ENCODE measurements at places on chromosomes 4 and X.

DNA sequence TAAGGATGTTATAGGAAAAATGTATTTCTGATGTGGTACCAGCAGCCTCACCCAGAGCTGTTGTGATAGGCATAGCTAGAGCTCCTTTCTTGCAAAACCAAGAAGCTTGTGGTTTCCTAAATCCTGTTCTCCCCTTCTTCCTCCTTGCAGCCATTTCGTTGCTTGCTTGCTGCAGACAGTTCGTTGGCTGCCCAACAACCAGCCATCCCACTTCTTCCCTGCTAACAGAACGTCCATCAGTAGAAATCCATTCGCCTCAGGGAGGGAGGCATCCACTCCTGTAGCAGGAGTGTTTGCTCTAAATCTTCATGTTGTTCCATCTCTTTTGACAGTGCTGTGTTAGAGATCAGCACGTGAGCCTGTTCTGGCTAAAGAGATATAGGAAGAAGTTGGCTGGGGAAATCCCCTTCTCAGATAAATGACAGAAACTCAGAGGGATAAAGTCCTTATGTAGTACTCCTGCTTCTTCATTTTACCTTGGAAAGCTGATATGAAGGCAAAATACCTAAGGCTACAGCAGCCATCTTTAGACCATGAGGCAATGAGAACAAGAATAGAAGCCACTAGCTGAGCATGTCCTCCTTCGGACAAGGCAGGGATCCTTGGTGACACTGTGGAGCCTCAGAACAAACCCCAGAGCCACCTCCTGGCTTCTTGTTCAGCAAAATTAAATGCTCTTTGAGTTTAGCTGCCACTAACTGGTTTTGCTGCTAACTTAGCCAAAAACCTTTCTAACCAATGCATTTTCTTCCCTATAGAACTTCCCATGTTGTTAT is 68.4 kb upstream of the RELL1 start:
- DNase-seq, result no peak

GRCh38 chrX:10244915-10245622 is 88.3 kb downstream of the CLCN4 start:
- DNase-seq, result no peak

- DNase-seq, result no peak
Observed at GRCh38 chrX:148080593-148080992, 99.5 kb downstream of the FMR1NB start.

GRCh38 chrX:1451661-1452515 is 821 bp downstream of the ASMTL start:
- DNase-seq, result no peak

- DNase-seq, result no peak
Observed at GRCh38 chrX:133630362-133630761, 215.1 kb upstream of the GPC4 start.

Measured in progenitor cell of endocrine pancreas (in vitro differentiated cells).